ENCODE measurements at places on chromosomes 6 and 20.

- DNase-seq: no peak
Observed at GRCh38 chr6:39432330-39433025, 110.0 kb upstream of the KCNK16 start.

DNA sequence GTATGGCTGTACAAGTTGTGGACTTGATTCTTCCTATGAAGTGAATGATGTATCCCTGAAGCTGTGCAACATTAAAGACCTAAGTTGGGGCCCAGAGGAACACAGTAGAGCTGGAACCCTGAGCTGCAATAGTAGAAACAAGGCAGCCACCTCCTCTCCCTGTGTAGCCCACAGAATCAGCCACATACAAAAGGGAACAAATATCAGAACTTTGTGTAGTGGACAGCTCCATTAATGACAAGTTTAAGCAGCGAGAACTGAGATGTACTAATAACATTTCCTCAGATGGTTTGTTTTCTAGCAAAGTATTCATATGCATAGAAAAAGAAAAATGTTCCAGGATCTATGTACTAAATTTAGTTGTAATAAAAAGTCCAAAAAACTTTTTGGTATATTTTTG is 19.2 kb downstream of the PHACTR1 start:
- DNase-seq: no peak

DNA sequence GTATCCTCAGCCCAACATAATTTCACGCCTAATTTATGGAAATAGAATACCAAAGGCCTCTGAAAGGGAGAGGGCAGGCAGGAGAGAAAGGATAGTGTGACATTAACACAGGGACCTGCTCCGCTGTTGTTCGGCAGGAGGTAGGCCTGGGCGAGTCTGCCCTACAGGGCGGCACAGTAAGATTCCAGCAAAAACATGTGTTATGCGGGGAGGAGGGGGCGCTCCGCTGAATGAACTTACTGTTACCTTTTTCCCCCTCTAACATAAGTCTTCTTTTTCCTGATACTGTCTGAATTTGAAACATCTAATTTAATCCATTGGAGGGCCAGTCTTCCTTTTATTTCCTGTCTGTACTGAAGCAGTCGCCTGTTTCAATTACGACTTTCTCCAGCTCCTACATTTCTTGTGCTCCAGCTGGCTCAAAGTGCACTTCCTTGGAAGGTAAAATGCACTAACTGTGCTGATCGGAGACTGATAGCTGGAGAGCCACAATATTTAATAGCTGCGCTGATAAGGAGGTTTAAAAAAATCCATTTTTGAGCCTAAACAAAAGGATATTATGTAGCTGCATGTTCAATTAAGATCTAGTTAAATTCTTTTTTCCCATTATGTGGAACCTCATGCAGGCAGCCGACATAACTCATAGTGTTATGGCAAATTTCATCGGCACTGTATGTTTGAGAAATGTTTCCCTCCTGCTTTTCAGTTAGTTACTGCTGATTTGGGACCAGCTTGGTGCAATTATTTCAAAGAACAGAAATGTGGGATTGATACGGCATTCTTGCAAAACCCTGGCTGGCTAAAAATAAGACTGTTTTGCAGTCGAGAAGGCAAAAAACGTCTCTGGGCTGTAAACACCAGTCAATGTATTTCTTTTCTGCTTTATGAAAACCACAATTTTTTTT is 193.0 kb downstream of the FOXC1 start:
- no peak for DNase-seq

DNA sequence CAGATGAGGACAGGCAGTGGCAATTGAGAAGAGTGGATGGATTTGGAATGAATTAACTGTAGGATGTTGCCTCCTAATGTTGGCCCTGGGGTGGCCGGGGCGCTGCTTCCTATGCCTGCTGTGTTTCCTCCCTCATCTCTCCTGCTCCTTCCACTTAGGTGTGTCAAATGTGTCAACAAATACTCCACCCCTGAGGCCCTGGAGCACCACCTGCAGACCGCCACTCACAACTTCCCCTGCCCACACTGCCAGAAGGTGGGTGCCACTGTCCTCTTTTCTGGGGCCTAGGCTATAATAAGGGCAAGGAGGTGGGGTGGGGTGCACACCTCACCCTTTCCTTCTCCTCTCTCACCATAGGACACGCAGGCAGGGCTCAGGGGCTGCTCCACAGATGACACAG is 30.0 kb upstream of the CHMP4B start:
- no peak for DNase-seq

DNA sequence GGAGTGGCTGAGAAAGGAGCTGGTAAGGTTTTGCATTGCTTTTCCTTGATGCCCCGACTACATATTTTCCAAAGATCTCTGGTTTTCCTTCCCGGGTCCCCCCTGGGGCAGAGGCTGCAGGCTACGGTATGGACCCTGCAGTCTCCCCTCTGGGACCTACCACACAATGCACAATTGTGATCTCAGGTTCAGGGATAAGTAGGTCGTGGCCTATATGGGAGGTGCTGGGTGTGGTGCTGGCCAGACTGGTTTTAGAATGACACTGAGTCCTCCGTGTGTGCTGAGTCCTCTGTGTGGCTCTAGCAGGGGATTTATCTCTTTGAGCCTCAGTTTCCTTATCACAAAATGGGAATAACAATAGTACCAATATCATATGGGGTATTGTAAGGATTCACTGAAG is 376 bp downstream of the C20orf202 start:
- no peak for DNase-seq

- DNase-seq: no peak
Observed at GRCh38 chr20:2387180-2387577, 6.5 kb downstream of the TGM6 start.

GRCh38 chr6:139257821-139258398 is 33.9 kb downstream of the TXLNB start:
- DNase-seq: no peak

- DNase-seq: no peak
Observed at GRCh38 chr6:50213146-50213545, 163.4 kb upstream of the DEFB112 start.

- DNase-seq: no peak
Observed at GRCh38 chr6:72522735-72523141, 99.1 kb upstream of the KCNQ5 start.

DNA sequence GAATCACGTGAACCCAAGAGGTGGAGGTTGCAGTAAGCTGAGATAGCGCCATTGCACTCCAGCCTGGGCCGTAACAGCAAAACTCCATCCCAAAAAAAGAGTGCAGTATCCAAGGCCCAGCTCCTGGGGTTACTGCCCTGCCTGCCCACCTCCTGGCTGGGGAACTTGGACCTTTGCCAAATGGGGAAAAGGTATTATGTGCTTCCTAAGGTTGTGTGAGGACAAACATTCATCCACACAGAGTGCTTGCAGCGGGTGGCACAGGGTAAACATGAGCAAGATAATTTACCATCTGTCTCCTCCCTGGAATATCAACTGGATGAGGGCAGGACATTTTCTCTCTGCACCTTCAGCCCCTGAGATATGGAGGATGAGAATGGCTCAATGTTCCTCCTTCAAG is 94.9 kb upstream of the POPDC3 start:
- DNase-seq: no peak

DNA sequence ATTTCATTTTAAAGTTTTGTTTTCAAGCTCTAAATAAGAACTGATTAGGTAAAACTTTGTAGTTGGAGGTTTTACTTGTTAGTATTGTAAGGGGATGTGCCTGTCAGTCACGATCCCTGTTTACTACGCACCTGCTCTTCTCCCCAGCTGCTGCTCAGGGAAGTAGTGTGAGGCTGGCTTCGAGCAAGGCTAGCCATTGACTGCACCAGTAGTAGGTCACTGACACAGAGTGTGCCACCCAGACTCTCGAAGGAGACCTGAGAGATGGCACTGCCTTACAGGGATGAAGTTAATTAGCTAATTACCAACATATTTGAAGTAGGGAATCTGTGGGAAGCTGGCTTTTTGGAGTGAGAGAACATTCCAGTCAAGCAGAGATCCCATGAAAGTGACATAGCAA is 89.2 kb downstream of the DNAH8 start:
- DNase-seq: no peak

DNA sequence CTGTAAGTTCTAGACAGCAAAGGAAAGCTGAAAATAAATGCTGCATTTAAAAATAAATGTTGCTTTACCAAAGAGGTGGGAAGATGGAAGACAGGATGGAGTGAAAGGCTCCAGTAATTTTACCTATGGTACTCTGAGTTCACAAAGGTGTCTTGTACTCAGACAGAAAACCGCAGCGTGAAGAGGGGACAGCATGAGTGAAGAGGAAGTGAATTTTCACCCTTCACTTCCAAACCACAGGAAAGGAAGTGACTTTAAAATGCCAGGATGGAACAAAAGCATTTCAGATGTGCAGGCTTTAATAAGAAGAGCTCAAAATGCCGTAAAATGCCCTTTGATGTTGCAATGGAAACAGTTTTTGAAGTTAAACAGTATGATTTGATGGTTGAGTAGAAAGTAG is 91.2 kb upstream of the TINAG start:
- DNase-seq: no peak

GRCh38 chr6:119952696-119953095 is 603.1 kb upstream of the MAN1A1 start:
- no peak for DNase-seq

- DNase-seq: no peak
Observed at GRCh38 chr6:138480279-138480949, 18.9 kb downstream of the NHSL1 start.

DNA sequence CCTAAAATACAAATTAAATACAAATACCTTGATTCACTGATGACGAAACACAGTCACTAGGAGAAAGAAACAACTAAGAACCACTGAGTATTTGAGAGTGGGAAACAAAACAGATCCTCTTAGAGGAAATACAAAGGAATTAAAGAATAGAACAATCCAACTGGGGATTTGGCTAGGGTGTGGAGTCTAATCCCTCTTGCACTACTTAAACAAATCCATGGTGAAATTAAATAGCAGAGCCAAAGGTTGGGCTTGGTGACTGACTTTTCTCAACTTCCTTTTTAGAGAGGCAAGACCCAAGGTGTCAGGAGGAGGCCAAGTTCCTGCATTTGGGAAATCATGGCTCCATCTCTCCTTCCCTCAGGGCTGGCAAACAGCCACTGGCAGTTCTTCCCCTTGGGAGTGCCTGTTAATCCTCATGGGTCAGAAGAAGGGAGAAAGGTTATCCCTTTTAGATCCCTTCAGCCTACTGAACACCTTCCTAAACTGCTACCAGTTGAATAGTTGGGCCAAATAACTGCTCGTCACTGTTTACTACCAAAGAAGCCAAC is 101.2 kb upstream of the TRAF3IP2 start:
- no peak for DNase-seq

GRCh38 chr6:356828-357251 is 34.7 kb upstream of the IRF4 start:
- no peak for DNase-seq

- no peak for DNase-seq
Observed at GRCh38 chr6:136751522-136751956, 40.7 kb downstream of the MAP3K5 start.

DNA sequence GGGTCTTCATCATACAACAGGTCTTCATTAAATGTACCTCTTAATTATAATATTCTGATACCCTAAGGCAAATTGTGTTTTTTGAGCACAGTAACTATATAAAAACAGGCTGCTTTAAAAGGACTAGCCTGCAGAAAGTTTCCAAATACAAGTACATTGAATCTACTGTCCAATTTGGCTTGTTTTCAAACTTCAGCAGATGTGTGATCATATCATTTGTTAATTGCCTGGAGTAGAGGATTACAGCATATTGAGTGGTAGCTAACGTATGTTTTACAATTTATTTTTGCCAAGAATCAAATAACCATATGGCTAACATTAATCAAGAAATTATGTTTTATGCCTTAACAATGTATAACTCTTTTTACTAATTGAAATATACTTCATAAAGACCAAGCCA is 12.6 kb downstream of the TINAG start:
- no peak for DNase-seq

DNA sequence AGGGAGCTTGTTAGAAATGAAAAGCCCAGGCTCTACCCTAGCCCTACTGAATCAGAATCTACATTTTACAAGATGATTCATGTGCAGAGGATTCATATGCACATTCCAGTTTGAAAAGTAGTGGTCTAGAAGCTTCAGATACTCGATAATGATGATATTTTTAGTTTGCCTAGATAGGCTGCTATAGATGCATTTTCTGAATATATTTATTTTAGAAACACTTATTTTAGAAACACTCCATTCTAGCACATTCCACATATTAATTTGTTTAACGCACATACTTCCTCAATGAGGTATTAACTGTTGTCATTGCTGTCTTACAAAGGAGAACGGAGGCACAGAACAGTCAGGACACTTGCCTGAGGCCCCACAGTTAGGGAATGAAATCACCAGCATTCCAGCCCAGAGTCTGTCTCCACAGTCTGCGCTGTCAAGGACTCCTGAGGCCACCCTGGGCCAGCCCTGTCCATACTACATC is 64.4 kb downstream of the SNAP25 start:
- DNase-seq: no peak

DNA sequence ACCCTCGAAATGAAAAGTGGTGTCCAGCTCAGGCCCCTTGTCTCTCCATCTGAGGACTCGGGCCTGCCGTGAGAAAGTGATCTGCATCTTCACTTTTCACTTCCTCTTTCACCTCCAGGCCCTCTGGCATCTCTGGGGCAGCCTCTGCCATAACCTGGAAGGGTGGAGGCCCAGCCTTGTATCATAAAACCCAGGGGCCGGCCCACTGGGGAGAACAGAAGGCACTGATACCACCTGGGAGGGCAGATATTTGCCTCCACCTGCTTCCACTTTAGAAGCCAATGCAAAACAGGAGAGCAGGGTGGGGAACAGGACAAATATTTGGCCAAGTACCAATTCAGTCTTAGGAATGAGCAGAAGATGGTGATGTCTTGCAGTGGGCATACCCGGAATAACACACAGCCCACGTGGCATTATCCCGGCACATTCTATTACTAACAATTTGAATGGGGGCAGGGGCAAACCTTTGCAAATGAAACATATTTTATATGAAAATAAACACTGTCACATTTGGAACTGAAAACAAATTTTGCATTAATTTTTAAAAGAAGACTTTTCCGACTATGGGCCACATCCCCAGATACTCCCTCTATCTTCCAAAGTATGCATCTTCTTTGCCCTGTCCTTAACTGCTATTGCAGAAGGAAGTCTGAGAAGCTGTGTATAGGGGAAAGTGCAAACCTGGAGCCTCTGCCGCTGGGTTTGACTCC is 69.2 kb upstream of the TBC1D7 start:
- no peak for DNase-seq

- no peak for DNase-seq
Observed at GRCh38 chr6:2441601-2442475, 196.4 kb upstream of the GMDS start.

DNA sequence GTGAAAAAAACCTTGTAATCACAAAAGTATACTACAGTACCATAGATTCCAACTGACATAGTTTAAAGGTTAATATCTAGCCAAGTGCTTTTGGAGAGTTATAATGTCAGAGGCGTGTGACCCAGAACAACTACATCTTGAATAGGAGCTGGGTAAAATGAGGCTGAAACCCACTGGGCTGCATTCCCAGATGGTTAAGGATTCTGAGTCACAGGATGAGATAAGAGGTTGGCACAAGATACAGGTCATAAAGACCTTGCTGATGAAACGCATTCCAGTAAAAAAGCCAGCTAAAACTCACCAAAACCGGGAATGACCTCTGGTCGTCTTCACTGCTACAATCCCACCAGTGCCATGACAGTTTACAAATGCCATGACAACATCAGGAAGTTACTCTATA is 22.4 kb upstream of the KIAA0408 start:
- DNase-seq: no peak

- no peak for DNase-seq
Observed at GRCh38 chr6:13467216-13467600, 20.2 kb downstream of the GFOD1 start.

Data from D721Med (cell line).